Spleen (tissue), 13 donors: ENCODE measurements at places on chromosomes 16 and 17.

DNA sequence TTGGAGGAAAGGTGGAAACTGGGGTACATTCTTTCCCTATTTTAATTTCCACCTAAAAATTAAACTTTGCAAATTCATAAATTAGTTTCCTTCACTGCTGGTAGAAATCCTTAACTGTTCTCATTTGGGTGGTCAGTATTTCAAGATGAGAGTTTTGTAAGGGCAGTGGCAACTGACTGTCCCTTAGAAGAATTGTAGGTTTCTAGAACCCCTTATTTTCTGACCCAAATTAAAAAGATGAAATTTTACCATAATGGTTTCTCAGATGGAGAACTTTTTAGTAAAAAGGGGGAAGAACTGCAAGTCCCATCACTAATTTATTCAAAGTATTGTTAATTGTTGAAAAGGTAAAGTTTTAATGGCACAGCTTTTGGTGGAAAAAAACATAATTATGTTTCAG, 5.6 kb downstream of the IGF2BP1 start:
- no peaks in the 10 kb centered on the region for H3K36me3 ChIP-seq
- H3K27me3 ChIP-seq, result peaks cover 96% of the 10 kb centered on the region
- peaks cover 10% of the 10 kb centered on the region for H3K4me1 ChIP-seq
- no peak for DNase-seq
- H3K27ac ChIP-seq, result no peak overlapping the region

DNA sequence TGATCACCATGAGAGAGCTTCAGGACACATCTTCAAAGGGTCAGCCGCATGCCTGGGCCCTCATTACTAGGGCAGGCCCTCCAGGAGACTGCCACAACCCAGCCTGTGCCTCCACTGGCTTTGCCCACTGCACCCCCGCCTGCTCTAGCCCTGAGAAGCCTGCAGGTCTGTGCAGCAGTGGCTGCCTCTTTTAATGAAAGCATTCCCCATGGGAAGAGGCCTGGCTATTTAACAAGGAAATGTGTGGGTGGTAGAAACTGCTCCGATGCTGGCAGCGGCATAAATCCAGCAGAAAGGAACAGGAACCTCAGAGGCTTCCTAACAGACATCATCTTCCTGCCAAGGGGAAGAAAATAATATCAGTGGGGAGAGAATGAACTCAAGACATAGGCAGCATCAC, 375 bp upstream of the KRT32 start:
- no peak for DNase-seq
- no peak overlapping the region for H3K4me3 ChIP-seq
- H3K36me3 ChIP-seq, result no peaks in the 10 kb centered on the region
- H3K27ac ChIP-seq, result no peak overlapping the region

GRCh38 chr17:74427763-74428153, 4.1 kb upstream of the GPRC5C start:
- no peak overlapping the region for H3K27ac ChIP-seq
- no peak overlapping the region for H3K4me3 ChIP-seq
- H3K4me1 ChIP-seq, result peaks cover 52% of the 10 kb centered on the region

DNA sequence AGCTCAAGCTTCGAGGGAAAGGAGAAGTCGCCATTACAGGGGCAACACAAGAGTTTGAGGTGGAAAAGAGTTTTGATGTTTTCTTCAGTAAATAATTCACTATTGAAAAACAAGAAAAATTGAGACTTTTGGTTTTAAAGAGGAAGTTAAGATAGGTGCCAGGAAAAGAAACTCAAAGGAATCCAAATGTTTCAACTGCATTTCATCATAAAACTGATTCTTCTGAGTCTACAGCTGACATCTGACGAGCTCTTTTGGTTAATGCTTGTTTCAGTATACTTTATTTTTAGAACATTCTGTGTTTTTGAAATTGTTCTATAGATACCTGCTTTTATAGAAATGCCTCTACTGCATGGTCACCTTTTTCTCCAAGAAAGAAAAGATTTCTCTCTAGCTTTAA, 54.0 kb downstream of the ERN1 start:
- H3K4me3 ChIP-seq, result peak overlapping the region; percentile 55
- peaks cover 12% of the 10 kb centered on the region for H3K36me3 ChIP-seq
- H3K4me1 ChIP-seq, result peaks cover 46% of the 10 kb centered on the region
- DNase-seq, result no peak

- no peak overlapping the region for H3K4me3 ChIP-seq
- no peaks in the 10 kb centered on the region for H3K27me3 ChIP-seq
- peak; percentile 21 for DNase-seq
- H3K36me3 ChIP-seq, result no peaks in the 10 kb centered on the region
- H3K4me1 ChIP-seq, result no peaks in the 10 kb centered on the region
Measured at GRCh38 chr17:6043405-6043804, 26.8 kb upstream of the WSCD1 start.

GRCh38 chr16:67930191-67930590, 1.5 kb downstream of the CTRL start:
- DNase-seq, result no peak
- no peak overlapping the region for H3K4me3 ChIP-seq
- no peak overlapping the region for H3K27ac ChIP-seq
- peaks cover 63% of the 10 kb centered on the region for H3K36me3 ChIP-seq
- H3K4me1 ChIP-seq, result peaks cover 59% of the 10 kb centered on the region

DNA sequence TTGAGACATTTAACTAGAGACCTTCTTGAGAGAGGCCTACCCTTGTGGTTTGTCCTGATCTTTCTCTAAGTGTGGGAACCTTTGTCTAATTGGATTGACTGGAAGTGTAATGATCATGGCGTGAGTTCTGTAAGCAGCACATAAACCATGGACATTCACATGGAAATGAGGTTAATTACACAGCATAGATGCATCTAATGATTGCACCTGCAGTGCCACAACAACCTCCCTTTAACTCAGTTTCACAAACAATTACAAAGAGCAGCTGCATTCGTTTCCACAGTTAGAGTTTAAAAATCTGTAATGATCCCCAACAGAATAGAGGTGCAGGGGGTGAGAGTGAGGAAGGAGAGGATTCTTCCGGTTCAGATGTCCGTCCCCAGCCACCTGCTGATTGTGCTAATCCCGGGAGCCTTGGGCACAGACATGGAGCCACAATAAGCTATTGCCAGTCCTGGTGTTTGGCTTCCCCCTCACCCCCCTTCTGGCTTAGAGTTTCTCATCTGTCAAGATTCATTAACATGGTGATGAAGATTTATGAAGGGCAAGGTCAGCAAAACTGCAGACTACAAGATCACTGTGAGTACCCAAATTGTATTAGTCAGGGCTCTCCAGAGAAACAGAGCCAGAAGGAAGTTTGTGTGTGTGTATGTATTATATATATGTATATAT, 659.2 kb upstream of the SOX9 start:
- H3K36me3 ChIP-seq, result no peaks in the 10 kb centered on the region
- no peaks in the 10 kb centered on the region for H3K27me3 ChIP-seq
- H3K4me1 ChIP-seq, result no peaks in the 10 kb centered on the region
- DNase-seq, result no peak
- no peak overlapping the region for H3K27ac ChIP-seq
- H3K4me3 ChIP-seq, result no peak overlapping the region

GRCh38 chr16:1261131-1261892, 5.4 kb downstream of the TPSD1 start:
- H3K27me3 ChIP-seq, result peaks cover 27% of the 10 kb centered on the region
- H3K4me1 ChIP-seq, result peaks cover 3% of the 10 kb centered on the region
- H3K4me3 ChIP-seq, result no peak overlapping the region
- no peaks in the 10 kb centered on the region for H3K36me3 ChIP-seq
- no peak overlapping the region for H3K27ac ChIP-seq

- peaks cover 7% of the 10 kb centered on the region for H3K36me3 ChIP-seq
- H3K27ac ChIP-seq, result no peak overlapping the region
- H3K4me3 ChIP-seq, result no peak overlapping the region
- no peaks in the 10 kb centered on the region for H3K27me3 ChIP-seq
Measured at GRCh38 chr16:58107709-58108108, 21.5 kb downstream of the CFAP20 start.

DNA sequence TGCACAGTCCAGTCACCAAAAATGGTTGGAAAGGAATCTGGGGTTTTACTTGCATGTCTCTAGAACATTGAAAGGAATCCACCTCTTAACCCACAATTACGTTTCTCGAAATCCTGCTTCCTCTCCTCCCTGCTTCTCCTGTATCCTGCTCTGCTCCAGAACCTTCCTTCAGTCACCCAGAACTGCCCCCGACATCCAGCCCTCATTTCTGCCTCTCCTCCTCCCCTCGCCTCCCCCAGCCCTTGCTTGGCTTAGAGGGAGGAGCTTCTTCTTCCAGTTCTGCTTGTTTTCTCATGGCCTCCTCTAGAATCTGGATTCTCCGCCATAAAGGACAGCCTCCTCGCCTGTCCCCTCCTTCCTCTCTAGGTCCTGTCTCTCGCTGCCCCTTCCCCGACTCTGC, 48.3 kb downstream of the ZDHHC7 start:
- H3K27me3 ChIP-seq, result no peaks in the 10 kb centered on the region
- DNase-seq, result no peak
- H3K4me3 ChIP-seq, result no peak overlapping the region
- H3K36me3 ChIP-seq, result no peaks in the 10 kb centered on the region

DNA sequence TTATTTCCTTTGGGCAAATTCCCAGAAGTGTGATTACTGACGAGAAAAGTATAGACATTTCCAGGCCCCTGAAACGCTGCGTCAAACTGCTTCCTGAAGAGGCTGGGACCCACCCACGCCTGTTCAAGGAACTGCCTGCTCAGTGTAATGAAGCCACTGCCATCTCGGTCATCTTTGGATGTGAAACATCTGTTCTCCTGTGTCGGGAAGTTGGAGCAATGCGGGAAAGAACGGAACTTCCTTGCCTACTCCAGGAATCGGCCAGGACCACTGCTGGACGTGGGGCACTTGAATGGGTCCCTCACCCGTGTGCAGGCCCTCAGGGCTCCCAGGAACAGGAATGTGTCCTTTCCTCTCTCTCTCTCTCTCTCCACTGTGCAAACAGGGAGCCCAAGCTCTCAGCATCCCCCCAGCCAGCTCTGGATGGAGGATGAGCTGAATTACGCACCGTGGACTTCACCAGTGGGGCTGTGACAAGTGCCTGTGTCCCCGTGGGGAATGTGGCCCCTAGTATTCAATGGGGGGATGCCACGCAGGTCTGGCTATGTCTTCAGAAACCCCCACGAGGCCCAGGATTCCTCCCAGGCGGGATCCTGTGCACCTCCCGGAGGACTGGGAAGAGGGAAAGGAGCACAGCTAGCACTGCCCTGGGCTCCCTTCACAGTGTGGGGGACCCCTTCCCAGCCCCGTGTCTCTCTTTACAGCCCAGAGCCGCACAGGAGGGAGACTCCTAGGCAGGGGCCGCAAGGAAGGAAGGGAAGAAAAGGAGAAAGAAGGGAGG, 18.3 kb upstream of the LITAF start:
- peak overlapping the region; percentile 65 for H3K27ac ChIP-seq
- peaks cover 48% of the 10 kb centered on the region for H3K4me1 ChIP-seq
- H3K27me3 ChIP-seq, result no peaks in the 10 kb centered on the region
- H3K36me3 ChIP-seq, result no peaks in the 10 kb centered on the region
- DNase-seq, result peak; percentile 62

DNA sequence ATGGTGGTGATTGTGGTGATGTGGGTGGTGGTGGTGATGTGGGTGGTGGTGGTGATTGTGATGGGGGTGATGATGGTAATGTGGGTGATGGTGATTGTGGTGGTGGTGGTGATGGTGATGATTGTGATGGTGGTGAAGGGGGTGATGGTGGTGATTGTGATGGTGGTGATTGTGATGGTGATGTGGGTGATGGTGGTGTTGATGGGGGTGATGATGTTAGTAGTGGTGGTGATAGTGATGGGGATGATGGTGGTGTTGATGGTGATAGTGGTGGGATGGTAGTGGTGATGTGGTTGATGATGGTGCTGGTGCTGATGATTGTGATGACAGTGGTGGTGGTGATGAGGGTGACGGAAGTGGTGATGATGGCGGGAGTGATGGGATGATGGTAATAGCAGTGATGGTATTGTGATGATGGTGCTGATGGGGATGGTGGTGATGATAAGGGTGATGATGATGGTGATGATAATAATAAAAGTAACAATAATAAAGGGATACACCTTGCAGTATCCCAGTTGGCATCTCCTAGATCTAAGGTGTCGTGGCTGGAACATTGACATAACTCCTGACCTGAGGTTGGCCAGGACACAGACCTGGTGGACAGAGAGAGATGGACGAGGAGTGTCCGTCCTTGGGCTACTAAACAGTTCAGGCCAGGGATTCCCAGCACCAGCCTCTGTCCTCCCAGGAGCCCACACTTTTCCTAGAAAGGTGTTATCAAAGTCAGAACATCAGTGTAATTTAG, 344.5 kb downstream of the SEC14L1 start:
- H3K27me3 ChIP-seq, result no peaks in the 10 kb centered on the region
- no peak overlapping the region for H3K27ac ChIP-seq
- no peak overlapping the region for H3K4me3 ChIP-seq
- no peaks in the 10 kb centered on the region for H3K36me3 ChIP-seq
- DNase-seq, result no peak

DNA sequence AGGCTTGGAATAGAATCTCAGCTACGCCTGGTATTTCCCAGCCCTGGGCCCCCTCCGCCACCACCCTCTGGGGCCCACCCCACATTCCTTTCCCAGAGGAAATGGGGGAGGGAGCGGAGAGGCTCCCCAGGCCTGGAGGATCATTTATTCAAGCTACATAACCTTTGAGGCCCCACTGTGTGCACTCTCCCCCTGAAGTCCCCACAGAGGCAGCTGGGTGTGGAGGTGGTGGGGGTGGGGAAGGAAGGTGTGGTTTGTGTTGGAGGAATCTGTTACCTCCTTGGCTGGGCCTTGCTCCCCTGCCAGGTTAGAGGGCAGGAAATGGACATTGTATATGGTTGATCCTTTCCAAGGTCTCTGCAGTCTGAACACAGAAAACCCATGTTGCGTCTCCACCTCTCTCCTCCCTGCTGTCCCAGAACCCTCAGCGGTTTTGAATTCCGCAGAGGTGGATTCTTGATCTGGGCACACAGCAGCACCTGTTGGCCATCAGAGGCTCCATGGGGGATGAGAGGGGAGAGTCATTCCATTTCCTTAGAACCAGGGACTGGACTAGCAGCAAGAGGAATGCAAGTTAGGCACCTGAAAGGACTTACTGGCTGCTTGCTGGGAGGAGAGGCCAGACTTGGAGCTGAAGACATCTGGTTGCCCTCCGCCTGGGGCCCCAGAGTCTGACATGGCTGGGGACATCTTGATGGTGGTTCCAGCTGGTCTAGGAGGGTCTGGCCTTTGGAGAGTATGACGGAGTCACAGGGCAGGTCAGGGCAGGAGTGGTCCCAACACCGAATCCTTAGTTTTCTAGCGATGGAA, 23.0 kb downstream of the ARHGAP23 start:
- H3K4me3 ChIP-seq, result peak overlapping the region; percentile 4
- no peak for DNase-seq
- peak overlapping the region; percentile 72 for H3K27ac ChIP-seq
- no peaks in the 10 kb centered on the region for H3K27me3 ChIP-seq
- H3K36me3 ChIP-seq, result no peaks in the 10 kb centered on the region

DNA sequence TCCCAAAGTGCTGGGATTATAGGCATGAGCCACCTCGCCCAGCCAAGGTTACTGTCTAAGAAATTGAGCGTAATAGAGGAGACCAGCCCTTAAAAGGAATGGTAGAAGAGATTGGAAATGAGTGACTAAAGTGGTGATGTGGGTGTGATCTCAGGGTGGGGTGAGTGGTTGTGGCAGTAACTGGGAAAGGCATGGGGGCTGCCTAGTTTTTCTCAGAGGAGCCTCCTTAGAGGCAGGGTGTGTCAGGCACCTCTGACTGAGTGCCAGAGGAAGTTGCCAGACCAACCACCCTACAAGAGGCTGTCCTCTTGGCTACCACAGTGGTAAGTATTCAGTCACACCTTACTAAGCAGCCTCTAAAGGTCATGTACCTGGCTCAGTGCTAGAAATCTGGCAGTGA, 8.9 kb downstream of the DUS2 start:
- H3K27ac ChIP-seq, result peak overlapping the region; percentile 47
- no peaks in the 10 kb centered on the region for H3K27me3 ChIP-seq
- H3K4me3 ChIP-seq, result no peak overlapping the region
- H3K36me3 ChIP-seq, result peaks cover 7% of the 10 kb centered on the region
- H3K4me1 ChIP-seq, result peaks cover 31% of the 10 kb centered on the region
- DNase-seq, result peak; percentile 37
